ENCODE measurements at places on chromosomes 7 and 10. TPM values are rescaled to one million over a fixed set of nuclear protein-coding genes. Genes with fewer than 3 reads are reported as not detected.

GRCh38 chr7:84811362-84811761, 375.5 kb downstream of the SEMA3D start:
- H3K27ac ChIP-seq = no peak overlapping the region
- no peaks in the 10 kb centered on the region for H3K4me1 ChIP-seq
- no peak overlapping the region for H3K4me3 ChIP-seq
- H3K36me3 ChIP-seq = no peaks in the 10 kb centered on the region

- peak; percentile 73 for DNase-seq
- H3K4me3 ChIP-seq = no peak overlapping the region
- no peaks in the 10 kb centered on the region for H3K4me1 ChIP-seq
Measured at GRCh38 chr7:150988230-150989226, 2.3 kb upstream of the NOS3 start.

GRCh38 chr10:46002916-46003693, 27.3 kb downstream of the NCOA4 start:
- H3K4me1 ChIP-seq = no peaks in the 10 kb centered on the region
- no peak overlapping the region for H3K27ac ChIP-seq
- DNase-seq = no peak
- no peak overlapping the region for H3K4me3 ChIP-seq
- H3K27me3 ChIP-seq = no peaks in the 10 kb centered on the region
- peaks cover 33% of the 10 kb centered on the region for H3K36me3 ChIP-seq

Gene PPP1R3C
- 30.0 TPM for total RNA-seq

Gene DYNC1I1
- total RNA-seq = 2.6 TPM

GRCh38 chr10:100826983-100827818, 81.8 kb downstream of the PAX2 start:
- H3K4me1 ChIP-seq = peaks cover 17% of the 10 kb centered on the region
- no peaks in the 10 kb centered on the region for H3K36me3 ChIP-seq
- H3K4me3 ChIP-seq = peak overlapping the region; percentile 59

Gene NPFFR1
- total RNA-seq = not detected

Gene FAM237B
- not detected for total RNA-seq

GRCh38 chr7:8514781-8515519, 81.5 kb downstream of the NXPH1 start:
- no peaks in the 10 kb centered on the region for H3K27me3 ChIP-seq
- no peak overlapping the region for H3K4me3 ChIP-seq
- H3K4me1 ChIP-seq = peaks cover 8% of the 10 kb centered on the region
- no peak for DNase-seq

Gene ADRA2A
- total RNA-seq = 13.1 TPM

Gene PRTFDC1
- total RNA-seq = 35.4 TPM

DNA sequence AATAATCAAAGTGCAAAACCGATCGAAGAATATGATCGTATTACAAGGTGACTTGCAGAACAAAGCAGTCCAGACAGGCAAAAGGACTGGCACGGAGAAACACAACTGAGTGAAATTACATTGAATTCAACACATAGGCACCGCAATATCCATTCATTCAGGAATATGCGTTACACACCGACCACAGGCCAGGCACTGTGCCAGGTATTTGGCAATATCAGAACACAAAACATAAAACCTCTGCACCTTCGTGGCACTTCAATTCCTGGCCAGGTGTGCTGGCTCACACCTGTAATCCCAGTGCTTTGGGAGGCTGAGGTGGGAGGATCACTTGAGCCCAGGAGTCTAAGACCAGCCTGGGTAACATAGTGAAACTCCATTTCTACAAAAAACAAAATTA, 187.9 kb downstream of the DIP2C start:
- H3K27me3 ChIP-seq = no peaks in the 10 kb centered on the region
- H3K27ac ChIP-seq = no peak overlapping the region
- no peak overlapping the region for H3K4me3 ChIP-seq
- peaks cover 9% of the 10 kb centered on the region for H3K36me3 ChIP-seq
- DNase-seq = no peak
- H3K4me1 ChIP-seq = peaks cover 29% of the 10 kb centered on the region

DNA sequence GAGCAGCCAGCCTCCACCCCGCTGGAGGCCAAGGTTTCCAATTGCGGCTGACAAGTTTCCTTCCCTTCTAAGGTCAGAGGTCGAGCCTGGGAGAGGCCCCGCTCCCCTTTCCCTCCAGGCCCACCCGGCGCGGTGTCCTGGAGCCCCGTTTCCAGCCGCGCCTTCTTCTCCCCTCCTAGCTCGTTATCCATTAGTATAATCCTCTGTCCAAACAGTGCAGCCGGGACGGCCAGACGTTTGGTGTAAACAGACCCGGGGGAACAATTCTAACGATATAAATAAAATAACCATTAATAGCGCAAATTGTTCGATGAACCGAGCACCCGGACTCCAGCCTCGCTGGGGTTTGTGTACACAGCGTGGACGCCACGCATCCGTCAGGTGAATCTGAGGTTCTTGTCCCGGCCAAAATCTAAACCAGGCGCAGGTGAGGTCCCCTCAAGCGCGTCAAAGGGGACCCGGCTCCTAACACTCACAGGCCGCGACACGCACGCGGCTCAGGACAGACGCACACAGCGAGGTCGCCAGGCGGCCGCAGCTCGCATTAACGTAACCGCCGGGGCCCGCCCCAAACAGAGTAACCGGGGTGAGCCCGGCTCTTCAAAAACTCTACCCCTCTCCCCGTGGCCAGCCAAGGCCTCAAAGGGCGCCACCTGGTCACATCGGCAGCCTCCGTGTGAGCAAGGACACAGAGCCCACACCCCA, 10.8 kb upstream of the NKX2-3 start:
- H3K27me3 ChIP-seq = peaks cover 75% of the 10 kb centered on the region
- H3K36me3 ChIP-seq = no peaks in the 10 kb centered on the region
- peak overlapping the region; percentile 41 for H3K4me3 ChIP-seq
- DNase-seq = peak; percentile 9

GRCh38 chr10:31929261-31930022, 811 bp upstream of the ARHGAP12 start:
- peak overlapping the region; percentile 98 for H3K27ac ChIP-seq
- H3K4me1 ChIP-seq = peaks cover 26% of the 10 kb centered on the region
- peak; percentile 36 for DNase-seq
- peak overlapping the region; percentile 91 for H3K4me3 ChIP-seq
- no peaks in the 10 kb centered on the region for H3K36me3 ChIP-seq

DNA sequence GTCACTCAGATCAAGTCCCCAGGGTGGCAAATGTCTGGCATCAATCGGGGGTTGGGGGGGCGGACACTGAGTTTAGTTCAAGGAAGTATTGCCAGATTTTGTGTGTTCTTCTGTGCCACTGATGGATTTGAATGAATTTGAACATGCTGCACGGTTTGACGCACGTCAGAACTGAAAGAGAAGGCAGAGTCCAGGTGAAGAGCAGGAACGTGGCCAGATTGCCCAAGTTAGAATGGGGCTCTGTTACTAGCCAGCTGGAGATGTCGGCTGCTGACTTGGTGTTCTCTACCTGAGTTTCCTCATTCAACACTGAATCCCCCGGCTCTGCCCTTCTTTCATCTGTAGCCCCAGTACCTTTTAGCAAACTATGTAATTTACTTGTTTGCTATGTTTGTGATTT, 180.2 kb downstream of the PRKCQ start:
- peaks cover 13% of the 10 kb centered on the region for H3K4me1 ChIP-seq
- H3K36me3 ChIP-seq = no peaks in the 10 kb centered on the region
- no peak for DNase-seq
- H3K27me3 ChIP-seq = peaks cover 15% of the 10 kb centered on the region
